ENCODE measurements at places on chromosomes 5 and 9.

DNA sequence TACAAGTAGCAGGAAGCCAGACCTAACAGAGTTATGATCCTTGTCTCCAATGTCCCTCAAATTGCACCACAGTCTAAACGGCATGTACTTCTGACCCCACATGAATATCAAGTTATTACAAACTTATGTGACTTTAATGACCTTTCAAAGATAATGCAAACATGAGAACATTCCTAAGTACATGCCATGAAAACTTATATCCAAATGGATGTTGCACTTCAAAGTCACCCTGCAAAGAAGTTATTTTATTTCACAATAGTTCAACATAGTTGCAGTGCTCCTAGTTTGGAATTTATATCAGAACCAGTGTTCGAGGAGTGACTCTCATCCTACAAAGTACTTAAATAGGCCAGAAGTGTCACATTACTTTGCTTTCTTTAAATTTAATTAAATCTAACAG, 41.2 kb upstream of the ITGA1 start:
- DNase-seq: no peak

GRCh38 chr5:149731332-149731616, 1.2 kb downstream of the PPARGC1B start:
- DNase-seq: no peak

- no peak for DNase-seq
These were observed 1333.9 kb upstream of the DMAC1 start for GRCh38 chr9:9133526-9133925.

GRCh38 chr5:110738503-110738811, 350 bp upstream of the SLC25A46 start:
- no peak for DNase-seq

GRCh38 chr5:102795526-102795925, 40.4 kb downstream of the PAM start:
- no peak for DNase-seq

GRCh38 chr5:81161012-81161601, 72.0 kb upstream of the CKMT2 start:
- no peak for DNase-seq

- no peak for DNase-seq
These were observed 306.3 kb upstream of the SGCD start for GRCh38 chr5:156020647-156021046.

DNA sequence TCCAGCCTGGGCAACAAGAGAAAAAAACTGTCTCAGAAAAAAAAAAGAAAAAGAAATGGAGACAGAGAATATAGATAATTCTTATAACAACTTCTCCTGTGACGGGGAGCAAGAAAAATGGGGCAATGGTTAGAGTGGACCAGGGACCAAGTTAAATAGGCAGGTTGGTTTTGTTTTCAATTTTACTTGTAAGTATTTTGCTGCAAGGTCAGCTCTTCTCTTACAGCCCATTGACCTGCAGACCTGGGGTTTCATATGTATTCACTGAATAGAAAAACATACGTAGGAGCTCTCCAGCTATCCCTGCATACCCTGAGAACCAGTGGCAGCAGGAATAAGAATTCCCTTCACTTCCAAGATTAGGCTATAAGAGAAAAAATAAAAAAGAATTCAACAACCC, 29.2 kb upstream of the IL13 start:
- DNase-seq: no peak

GRCh38 chr5:75522025-75522424, 10.3 kb downstream of the POLK start:
- DNase-seq: no peak

- no peak for DNase-seq
These were observed 1.4 kb downstream of the LHX3 start for GRCh38 chr9:136203408-136204144.

GRCh38 chr5:156531199-156531598, 204.2 kb downstream of the SGCD start:
- no peak for DNase-seq

- DNase-seq: no peak
These were observed 109.8 kb upstream of the MSX2 start for GRCh38 chr5:174614500-174615135.

DNA sequence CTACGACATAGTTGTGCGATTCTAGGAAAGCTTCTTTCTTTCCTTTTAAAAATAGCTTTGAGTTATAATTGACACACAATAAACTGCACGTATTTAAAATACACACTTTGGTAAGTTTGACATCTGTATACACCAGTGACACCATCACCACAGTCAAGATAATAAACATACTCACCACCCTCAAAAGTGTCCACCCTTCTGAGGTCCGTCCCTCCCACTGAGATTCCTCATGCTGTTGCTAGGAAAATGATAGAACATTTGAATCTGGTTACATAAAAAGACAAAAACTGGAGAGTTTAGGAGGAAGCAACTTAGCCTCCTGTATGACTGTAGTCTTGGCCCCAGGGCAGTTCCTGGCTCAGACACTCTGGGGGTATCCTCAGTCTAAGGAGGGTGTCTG, 17.2 kb downstream of the S100Z start:
- no peak for DNase-seq

DNA sequence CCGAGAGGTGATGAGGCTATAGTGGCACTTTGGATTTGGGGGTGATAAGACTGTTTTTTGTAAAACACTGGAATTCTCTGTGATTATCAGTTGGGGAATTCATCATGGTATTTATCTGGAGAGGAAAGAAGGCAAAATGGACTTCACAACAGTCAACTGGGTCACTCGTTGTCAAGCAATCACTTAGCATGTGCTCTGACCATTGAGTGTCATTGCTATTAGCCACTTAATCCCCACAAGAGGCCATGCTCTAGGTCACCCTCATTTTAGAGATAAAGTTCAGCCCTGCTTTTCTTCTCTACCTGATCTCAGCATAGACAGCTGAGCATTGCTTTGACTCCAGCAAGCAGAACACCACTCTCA, 160.1 kb upstream of the PITX1 start:
- DNase-seq: no peak

DNA sequence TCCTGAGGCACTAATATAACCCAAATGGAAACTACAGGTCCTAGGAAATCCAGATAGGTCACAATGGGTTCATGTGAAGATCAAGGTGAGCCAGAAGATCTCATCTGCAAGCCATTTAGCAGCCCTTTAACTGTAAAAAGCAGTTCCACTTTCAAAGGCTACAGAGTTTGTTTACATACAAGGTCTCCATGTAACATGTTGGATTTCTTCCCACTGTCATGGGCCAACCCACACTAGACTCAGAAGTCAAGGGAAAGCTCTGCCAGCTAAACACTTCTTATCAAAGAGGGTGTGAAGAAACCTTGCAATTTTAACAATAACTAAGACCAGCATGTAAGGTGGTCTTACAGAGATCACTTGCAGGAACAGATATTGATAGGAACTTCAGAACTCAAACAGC, 3.8 kb upstream of the CTNNAL1 start:
- DNase-seq: no peak

DNA sequence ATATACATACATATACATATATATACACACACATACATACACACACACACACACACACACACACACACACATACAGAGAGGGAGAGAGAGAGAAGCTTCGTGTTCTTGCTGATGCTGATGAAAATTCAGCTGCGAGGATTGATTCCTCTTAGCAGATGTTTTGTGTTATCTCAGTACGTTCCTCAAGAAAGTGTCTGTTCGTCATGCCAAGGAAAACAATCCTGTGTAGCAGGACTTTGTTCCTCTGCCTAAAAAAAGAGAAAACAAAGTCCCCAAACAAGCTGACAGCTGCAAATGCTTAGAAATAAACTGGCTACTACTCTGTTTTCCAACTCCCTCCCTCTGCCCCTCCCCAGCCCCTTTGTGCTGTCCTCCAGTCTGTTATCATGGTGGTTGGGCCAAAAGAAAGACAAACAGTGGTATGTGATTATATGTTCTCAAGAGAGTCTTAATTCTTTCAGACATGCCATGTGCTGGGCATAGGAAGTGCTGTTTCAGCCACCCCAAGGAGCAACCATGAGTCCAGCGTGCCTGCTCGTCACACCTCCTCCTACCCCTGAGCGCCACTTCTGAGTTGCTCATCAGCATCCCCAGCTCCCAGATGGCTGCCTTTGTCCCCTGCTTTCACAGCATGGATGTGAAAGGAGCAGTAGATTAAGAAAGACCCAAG, 71.5 kb upstream of the EQTN start:
- DNase-seq: no peak

DNA sequence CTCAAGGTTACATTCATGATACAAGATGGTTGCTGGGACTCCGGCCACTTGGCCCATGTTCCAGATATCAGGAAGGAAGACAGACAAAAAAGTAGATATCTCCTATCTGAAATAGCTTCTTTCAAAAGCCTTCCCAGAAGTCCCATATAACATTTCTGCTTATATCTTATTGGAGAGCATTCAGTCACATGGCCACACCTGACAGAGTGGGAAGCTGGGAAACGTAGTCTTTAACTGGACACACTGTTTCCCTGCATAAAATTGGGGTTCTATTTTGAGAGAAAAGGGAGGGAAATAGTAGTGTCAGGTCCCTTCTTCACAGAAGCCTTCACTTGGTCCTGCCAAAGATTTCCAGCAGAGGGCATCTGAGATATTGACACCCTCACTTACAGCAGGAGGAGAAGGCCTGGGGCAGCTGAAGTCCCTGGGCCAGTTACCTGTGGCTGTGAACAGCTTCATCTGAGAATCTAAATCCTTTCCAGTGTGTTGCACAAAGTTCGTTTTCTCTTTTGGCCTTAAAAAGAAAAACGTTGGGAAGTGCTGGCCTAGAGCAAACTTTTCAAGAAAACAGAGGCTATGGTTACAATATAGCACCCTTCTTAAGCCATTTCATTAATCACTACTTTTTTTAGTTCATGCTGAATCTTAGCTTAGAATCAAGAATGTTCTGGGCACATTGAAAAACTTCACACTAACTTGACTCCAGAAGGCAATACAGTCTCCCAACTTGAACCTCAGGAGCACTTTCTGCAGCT, 33.5 kb downstream of the SPEF2 start:
- no peak for DNase-seq

DNA sequence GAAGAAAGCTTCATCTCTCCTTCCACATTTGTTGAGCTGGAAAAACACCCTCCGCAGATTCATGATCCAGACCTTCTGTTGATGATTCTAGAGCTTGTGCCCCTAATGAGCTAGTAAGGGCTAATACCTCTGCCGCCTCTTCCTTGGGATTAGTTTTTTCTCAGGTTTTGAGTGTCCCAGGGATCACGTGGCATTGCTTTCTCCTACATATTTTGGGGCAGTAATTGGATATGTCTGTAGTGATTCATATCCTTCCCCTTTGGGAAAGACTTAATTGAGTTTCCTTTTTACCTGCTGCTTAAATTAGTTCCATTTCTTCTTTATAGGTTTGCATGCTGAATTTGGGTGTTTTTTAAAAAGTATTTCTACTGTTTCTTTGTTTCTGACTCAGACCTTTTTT, 143.9 kb downstream of the GOLPH3 start:
- DNase-seq: no peak

DNA sequence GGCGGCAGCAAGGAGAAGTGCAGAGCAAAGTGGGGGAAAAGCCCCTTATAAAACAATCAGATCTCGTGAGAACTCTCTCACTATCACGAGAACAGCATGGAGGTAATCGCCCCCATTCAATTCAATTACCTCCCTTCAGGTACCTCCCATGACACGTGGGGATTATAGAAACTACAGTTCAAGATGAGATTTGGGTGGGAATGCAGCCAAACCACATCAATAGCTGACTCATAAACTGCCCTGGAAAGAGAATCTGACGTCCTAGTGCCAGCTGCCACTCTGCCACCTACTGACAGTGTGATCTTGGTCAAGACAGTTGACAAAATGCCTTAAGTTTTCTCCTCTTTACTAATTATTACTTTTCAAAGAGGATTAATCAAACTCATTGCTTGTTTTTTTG, 128.3 kb downstream of the GPBP1 start:
- DNase-seq: no peak

- no peak for DNase-seq
These were observed 9.6 kb downstream of the EPB41L4B start for GRCh38 chr9:109311286-109311685.

- DNase-seq: no peak
These were observed 6.1 kb upstream of the TMEFF1 start for GRCh38 chr9:100466829-100467221.

- no peak for DNase-seq
These were observed 314.7 kb downstream of the TLE1 start for GRCh38 chr9:81374459-81375186.

- no peak for DNase-seq
These were observed 8.4 kb upstream of the GOLPH3 start for GRCh38 chr5:32182463-32183063.

DNA sequence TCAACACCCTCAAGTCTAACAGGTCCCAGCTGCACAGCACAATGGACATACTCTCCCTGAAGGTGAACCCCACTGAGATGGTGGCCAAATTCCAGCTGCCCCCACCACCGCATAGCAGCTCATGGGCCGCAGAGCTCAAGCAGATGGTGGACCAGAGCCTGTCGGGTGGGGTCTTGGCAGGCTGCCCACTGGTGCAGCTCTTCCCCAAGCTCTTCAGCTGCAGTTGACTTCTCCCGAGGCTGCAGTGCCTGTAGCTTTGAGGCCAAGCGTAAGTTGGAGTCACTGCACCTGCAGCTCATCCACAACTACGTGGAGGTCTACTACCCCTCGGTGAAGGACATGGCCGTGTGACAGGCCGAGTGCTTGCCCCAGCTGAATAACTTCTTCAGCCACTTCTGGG, 56.6 kb upstream of the SPTLC1 start:
- DNase-seq: no peak

DNA sequence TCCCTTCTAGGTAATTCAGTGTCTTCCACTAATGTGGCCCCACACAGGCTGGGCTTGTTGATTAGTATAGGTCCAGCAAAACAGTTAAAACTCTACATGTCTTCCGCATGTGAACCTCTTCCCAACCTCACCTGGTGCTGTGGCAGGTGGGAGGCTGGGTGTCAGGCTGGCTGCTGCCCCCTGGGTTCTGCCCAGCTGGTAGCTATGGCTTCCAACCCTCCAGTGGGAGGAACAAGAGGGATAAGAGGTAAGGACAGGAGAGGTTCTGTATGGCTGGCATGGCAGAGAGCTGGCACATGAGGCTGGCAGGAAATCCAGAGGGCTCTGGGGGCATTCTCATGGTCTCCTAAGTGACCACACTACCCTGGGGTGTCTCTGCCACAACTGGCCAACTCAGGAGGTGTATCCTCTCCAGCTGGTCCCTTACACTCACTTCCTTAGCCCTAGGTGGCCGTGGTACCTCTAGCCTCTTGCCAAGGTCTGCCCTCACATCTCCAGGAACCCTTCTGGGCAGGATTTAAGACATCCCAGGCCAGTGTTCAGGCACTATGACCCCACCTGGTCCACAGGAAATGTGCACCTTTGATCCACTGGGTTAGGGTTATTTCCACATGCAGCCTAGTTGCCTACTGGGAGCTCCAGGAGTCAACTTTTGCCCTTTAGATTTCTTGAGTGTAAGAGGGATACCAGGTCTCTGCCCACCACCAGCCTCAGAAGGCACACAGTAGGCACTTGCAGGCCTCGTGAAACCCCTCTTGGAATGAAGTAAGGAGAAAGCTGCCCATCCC, 41.7 kb downstream of the AHRR start:
- no peak for DNase-seq
